ENCODE measurements at places on chromosomes 5 and 9.

- DNase-seq, result no peak
Observed at GRCh38 chr9:126723807-126724172, 81.0 kb upstream of the ZBTB43 start.

GRCh38 chr5:124516567-124516966 lies 229.9 kb downstream of the ZNF608 start:
- no peak for DNase-seq

- DNase-seq, result no peak
Observed at GRCh38 chr9:37390759-37391158, 31.7 kb upstream of the GRHPR start.

GRCh38 chr9:127223810-127224177 lies 40.8 kb upstream of the GARNL3 start:
- DNase-seq, result no peak

DNA sequence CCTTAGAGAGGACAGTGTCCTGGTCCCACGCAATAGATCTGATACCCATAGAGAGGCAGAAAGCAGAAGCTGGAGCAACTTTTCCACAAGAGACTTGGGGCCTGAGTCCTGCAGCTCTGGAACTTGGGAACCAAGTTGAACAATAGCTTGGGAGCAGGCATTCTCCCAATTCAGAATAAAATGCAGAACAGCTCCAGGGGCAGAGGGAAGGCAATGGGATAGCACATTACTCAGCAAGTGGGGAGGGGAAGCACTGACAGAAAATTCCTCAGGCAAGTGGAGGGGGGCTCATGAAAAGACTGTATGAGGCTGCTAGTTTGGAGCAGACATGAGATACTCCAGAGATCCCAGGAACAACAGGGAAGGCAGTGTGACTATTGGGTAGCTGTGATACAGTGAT lies 513.6 kb downstream of the HINT1 start:
- no peak for DNase-seq

- no peak for DNase-seq
Observed at GRCh38 chr5:10036136-10036815, 213.4 kb downstream of the ATPSCKMT start.

- no peak for DNase-seq
Observed at GRCh38 chr9:7542126-7542525, 257.5 kb downstream of the DMAC1 start.
